ENCODE measurements at places on chromosomes 12 and 14.

GRCh38 chr12:131116468-131117117 is 162.9 kb downstream of the ADGRD1 start:
- DNase-seq = peak; percentile 55

DNA sequence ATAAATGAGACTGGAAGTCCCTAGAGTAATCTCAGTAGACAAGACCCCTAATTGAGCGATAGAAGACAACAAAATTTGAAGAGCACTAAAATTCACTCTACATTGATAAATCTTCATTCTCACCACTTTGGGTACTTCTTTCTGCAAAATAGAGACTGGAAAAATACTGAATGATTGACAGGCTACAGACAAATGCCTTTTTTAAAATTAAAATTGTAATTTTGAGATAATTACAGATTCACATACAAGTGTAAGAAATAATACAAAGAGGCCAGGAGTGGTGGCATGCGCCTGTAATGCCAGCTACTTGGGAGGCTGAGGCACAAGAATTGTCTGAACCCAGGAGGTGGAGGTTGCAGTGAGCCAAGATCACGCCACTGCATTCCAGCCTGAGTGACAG is 4.5 kb upstream of the CORO1C start:
- DNase-seq = no peak

DNA sequence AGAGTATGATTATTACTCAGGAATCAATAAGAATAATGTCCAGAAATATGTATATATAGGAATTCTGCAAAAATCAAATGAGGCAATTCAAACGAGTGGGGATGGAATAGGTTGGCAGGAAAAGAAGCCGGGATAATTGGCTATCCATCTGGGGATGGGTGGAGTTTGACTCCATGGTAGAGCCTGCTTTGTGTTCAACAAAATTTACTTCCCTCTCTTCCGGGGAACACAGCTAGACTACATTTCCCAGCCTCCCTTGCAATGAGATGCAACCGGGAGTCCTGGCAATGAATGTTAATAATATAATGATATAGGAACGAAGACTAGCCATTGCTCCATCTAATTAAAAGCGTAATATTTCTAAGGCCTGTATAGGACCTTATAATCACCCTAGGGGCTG is 146.6 kb downstream of the EFCAB11 start:
- DNase-seq = no peak

DNA sequence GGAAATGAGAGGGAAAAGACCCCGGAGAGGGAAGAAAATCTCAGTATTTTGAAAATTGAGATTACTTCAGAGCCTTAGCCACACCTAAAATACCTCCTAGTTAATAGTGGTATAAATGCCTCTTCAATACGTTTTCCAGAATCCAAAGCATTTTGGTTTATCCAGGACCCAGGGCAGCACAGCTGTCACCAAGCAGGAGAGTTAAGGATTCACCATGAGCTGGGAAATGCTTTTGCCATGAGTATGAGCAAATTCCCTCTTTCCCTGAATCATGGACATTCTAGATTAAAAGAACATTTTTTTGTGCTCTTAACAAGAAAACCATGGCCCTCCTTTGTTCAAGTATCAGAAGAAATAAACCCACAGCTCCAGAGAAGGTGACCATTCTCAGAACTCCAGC is 21.8 kb upstream of the RTRAF start:
- no peak for DNase-seq

DNA sequence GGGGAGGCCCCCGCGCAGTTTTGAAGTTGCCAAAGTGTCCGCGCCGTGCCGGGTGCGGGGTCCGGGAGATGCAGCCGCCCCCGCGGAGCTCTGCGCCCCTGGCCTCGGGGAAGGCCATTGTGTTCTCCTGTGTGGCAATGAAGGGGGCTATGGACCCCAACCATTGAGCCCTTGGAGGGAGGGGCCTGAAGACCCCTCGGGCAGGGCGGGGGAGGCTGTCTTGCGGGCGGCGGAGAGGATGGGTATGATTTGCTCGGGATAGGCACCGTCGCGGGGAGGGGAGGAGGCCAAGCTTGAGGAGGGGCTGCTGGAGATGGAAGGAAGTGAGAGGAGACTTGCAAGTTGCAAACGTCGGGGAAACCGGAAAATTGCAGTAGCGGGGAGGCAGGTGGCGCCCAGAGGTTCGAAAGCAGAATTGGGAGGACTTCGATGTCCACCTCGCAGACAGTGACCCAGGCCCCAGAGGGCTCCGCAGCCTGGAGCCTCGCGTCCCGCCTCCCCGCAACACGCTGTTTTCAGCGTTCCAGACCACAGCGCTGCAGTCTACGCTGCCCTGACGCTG is 25.4 kb downstream of the BCL11B start:
- DNase-seq = no peak

DNA sequence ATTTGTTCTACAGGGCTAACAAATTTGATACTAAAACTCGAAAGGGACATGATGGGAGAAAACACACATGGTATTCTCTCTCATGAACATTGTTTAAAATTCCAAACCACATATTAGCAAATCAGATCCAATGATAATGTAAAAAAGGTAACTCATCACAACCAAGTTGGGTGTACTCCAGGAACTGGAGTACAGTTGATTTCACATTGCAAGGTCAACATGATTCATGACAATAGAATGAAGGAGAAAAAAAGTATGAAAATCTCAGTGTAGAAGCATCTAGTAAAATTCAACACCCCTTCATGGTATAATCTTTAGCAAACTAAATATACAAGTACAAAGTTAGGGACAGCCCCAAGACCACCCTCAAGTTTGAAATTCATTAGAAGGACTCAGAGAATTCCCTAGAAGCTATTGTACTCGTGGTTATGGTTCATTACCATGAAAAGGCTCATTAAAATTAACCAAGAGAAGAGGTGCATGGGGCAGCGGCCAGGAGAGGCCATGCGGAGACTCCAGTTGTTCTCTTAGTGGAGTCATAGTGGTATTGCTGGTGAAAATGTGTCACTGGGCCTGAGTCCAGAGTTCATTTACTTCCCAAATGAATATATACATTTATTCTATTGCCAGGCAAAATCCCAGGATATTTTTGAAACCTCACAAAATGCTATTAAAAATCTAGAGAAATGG is 3.1 kb upstream of the CDCA4 start:
- no peak for DNase-seq

- no peak for DNase-seq
Measured at GRCh38 chr14:74504874-74505720, 11.5 kb downstream of the ISCA2 start.

- DNase-seq = no peak
Measured at GRCh38 chr14:101254805-101255764, 306.2 kb upstream of the DIO3 start.

GRCh38 chr14:31457665-31458659 is 656 bp upstream of the DTD2 start:
- no peak for DNase-seq

DNA sequence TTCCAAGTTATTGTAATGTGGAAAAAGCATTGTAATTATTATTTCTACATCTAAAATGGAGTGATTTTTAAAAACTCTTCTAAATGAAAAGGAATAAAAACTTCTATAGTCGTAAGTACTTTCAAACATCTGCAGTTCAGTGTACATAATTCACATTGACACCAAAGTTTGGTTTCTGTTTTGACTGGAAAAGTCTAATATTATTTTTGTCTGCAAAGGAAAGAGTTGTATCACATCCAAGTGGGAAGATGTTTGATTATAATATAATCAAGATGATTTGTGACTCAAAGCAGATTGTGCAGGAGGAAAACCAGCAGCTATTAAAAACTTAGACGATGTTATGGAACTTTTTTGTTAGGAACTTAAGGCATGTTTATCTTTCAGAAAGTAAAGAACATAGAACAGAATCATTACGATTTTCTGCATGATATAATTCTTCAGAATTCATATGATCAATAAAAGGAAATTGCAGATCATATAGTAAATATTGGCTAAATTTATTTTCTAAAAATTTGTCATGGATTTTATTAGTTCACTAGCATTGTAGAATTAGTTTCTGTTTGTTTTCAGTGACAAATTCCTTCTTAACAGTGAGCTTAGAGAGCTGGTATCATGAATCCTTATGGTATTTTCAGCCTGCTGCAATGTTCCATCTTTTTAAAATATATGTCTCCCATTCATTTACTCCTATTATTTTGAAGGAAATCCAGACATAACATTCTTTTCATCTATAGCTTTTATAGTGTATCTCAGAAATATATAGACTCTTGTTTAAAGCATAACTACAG is 145.8 kb downstream of the MIPOL1 start:
- DNase-seq = no peak

DNA sequence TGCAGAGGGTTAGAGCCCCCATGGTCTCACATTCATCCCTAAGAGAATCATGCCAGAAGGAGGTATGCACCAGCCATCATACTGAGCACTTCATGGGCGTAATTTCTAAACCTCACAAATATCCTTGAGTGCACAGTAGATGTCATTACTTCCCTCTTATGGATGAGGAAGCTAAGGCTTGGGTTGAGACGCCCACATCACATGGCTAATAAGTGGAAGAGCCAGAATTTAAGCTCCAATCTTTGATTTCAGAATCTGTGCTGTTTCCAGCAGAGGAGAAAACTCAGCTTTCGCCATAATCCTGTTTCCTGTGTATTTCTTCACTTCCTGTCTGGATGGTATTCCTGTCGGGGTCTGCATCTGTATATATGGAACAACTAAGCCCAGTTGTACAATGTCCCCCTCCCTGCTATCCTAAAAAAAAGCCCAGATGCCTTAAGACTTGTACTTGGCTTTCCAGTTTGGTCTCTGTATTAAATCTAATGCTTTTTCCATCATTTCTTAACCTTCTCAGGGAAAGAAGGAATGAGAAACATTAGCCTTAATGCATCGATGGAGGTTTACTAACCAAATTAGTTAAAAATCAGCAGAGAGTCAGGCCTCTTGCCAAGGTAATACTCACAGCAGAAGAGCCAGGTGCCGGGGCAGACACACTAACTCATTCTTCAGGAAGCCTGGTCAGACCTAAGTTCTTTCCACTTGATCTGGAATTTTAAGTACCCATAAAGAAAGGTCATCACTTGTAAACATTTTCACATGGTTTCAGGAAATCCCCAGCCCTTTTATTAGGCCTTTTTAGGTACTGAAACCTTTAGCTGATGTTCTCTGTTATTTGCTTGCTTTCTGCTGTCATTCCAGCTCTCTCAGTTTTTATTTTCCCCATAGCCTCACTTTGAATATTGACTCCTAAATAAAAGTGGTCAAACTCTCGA is 5.3 kb downstream of the ISCU start:
- DNase-seq = no peak

- DNase-seq = no peak
Measured at GRCh38 chr14:96634481-96634880, 132.3 kb downstream of the PAPOLA start.

DNA sequence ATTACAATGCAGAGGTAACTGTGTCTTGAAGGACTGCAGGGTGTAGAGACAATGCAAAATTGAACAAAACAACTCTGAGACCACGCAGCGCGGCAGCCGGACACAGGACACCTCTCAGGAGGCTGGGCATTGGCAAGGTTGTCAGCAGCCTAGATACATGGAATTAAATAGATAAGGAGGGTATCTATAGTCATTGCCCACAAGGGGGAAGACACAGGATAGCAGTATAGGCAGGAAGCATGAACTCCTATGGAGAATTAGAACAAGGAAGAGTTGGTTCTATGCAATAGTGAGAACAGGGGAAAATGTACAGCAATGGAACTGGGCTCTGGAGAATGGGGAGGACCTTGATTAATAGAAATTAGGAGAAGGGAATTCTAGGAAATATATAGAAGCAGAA is 164.1 kb downstream of the C12orf42 start:
- DNase-seq = no peak

DNA sequence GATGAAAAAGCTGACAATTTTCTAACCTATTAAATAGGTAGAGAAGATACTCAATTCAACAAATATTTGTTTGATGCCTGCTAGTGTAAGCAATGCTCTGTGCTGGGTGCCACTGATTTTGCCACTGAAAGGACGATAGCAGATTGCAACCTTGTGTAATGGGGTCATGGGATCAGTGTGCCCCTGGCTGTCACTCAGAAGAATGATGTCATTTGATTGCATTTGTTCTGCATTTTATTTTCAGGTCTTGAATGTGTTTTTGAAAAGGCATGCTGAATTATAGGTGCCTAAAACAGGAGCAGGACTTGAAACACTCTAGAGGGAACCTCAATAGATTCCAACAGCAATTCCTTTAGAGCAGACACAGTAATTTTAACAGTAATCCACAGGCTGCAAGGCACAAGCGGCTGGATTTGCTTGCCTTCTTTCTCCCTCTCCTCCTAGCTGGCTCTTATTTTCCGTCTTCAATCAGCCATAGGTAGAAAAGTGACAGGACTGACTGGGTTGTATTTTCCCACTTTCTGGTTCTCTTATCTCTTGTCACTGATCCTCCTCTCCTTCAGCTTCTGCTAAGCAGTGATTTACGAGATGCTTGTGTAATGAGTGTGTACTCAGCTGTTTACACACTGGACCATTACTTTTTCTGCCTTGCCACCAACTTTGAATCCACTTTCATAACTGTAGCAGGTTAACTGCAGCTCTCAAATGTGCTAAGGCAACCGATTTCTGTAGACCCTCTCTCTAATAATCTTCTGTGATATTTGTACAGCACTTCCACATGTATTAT is 4.1 kb downstream of the PLXNC1 start:
- no peak for DNase-seq
